Metanephros (tissue), 2 donors: ENCODE measurements at places on chromosomes 3 and 15. TPM values are rescaled to one million over a fixed set of nuclear protein-coding genes. Genes with fewer than 3 reads are reported as not detected.

The CYP11A1 gene
- total RNA-seq = 1.9 TPM

The FHIT gene
- 19.4 TPM for total RNA-seq

The UMPS gene
- total RNA-seq = 37.8 TPM

The PODXL2 gene
- total RNA-seq = 37.0 TPM

The ZDHHC19 gene
- 1.1 TPM for total RNA-seq

The CDCP1 gene
- total RNA-seq = 1.2 TPM

The PDCD10 gene
- 41.5 TPM for total RNA-seq
